Posterior cingulate gyrus (tissue), 11 donors: ENCODE measurements at places on chromosomes 6 and 20.

DNA sequence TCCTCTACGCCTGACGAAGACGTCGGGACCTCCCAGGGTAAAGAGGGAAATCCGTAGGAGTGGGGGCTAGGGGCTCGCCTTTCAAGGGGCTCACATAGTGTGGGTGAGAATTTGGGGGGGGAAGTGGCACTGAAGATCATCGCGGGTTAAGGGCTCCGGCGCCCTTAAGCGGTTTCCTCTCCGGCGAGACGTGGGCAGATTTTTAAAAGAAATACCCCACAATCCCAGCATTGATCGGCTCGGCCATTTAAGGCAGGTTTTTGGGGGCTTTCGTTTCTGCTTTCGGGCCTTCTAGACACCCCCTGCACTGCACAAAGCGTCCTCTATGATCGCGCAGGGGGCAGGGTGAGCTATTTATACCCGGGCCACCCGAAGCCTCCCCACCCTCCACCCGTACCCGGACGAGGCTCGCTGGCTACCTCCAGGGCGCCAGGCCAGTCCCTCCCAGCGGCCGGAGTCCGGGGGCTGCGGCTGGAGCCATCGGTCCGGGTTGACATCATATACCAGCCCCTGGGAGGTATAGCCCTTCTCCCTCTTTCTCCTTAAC is 1.2 kb downstream of the NKX2-2 start:
- peak; percentile 66 for DNase-seq

DNA sequence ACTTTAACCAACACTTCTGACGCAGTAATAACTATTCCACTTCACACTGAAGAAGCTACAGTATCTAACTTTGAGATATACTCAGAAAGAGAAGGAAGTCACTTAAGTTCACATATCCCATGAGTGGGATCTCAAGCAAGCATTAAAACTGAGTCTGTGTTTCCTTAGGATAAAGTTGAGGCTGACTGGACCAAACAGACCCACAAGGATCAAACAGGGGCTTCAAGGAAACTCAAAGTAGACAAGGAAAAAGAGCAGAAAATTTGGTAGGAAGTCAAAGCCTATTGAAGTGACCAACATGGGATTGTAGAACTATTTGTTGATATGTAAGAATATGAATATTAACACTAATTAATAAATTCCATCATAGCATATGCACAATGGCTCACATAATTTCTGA is 294.9 kb downstream of the ADGB start:
- DNase-seq, result no peak

- DNase-seq, result no peak
These were observed 62.5 kb upstream of the AFDN start for GRCh38 chr6:167764215-167764614.

DNA sequence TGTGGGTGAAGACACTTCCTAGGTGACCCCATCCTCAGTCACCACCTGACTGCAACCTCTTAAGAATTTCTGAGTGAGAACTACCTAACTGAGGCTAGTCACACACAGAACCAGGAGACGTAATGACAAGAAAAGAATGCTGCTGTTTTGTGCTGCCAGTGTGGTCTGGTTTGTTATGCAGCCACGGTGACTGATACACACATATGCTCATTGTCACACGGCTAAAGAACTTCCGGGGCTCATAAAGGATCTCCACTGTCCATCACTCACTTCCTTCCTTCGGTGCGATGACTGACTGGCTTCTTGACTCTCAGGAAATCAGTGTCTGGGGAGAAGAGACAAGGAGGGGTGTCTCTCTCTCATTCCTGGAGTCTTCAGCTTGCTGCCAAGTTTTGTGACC is 88.0 kb downstream of the SLC24A3 start:
- no peak for DNase-seq

DNA sequence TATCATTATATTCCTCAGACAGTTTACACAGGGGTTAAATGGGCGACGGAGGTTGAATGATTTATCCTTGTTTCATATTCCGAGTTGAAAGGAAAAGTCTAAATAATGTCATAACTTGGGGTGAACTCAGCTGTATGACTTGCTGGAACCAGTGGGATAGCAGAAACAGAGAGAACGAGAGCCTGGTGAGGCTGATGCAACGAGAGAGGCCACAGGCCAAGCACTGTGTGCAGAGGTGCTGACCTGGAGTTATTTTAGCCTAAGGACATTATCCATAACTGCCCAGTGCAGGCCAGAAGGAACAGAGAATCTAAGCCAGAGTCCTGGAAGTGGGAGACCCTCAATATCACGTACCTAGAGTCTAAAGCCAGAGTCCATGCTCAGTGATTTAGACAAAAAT is 394.9 kb downstream of the MAFB start:
- no peak for DNase-seq

- no peak for DNase-seq
These were observed 39.7 kb downstream of the BCAS4 start for GRCh38 chr20:50834599-50835005.

DNA sequence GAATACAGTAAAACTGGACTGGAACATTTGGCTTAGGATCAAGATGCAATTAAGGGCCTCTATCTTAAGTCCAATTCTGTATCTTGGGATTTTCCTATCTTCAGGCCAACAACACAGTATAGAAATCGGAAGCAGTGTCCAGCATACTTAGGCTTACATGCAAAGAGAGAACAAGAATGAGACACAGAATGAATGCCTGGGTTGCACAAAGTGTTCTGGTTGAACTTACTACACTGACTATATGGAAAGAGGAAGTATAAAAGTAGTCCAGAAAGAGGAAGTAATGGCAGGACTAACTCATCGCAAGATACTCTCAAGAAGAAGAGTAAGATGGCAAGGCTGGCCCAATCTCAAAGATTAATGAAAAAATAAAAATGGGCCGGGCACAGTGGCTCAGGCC is 87.6 kb downstream of the BTBD9 start:
- DNase-seq, result no peak

GRCh38 chr6:33160728-33161344 is 31.4 kb downstream of the COL11A2 start:
- no peak for DNase-seq
